ENCODE measurements at places on chromosomes 16 and 17. TPM values are rescaled to one million over a fixed set of nuclear protein-coding genes. Genes with fewer than 3 reads are reported as not detected.
A peak's percentile ranks its signal among the peaks of the same experiment; 100 is the strongest.

Gene CES5A
- not detected for total RNA-seq

DNA sequence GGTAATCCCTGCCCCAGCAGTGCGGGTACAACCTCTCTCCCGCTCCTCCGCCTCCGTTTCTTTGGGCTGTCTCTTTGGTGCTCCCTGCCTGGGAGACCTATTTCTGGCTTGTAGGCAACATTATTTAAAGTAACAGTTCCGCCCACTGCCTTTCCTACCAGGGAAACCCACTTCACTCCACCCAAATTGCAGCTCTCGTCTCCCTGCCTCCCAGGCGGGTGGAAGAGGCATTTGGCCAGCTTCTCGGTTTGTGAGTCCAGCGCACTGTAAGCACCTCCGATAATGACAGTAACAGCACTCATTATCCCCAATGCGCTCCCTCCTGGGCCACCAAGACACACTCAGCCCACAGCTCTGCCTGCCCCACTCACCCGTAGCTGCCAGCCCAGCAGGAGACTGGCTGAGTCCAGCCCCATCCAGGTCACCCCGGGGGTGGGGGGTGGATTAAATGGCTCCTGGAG is 165.1 kb upstream of the CDC42EP4 start:
- H3K4me1 ChIP-seq, result no peaks in the 10 kb centered on the region
- H3K27me3 ChIP-seq, result peaks cover 46% of the 10 kb centered on the region

DNA sequence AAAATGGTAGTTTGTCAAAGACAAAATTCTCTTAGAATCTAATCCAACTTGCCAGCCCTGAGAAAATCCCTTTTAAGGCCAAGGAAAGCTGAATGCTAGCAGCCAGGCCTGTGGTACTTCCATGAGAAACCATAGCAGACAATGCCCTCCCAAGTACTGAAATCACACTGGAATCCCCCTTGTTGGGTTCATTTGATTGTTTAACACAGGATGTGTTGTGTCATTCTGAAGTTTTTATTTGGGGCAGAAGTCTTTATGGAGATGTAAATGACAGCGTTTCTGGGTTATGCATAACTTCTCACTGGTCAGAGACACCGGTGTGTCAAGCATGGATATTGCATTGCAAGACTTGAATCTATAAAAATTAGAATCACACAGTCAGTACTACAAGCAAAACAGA is 6.0 kb upstream of the ARL2BP start:
- no peak overlapping the region for H3K4me3 ChIP-seq
- DNase-seq, result no peak
- peaks cover 61% of the 10 kb centered on the region for H3K36me3 ChIP-seq
- no peak overlapping the region for H3K27ac ChIP-seq
- no peaks in the 10 kb centered on the region for H3K27me3 ChIP-seq

DNA sequence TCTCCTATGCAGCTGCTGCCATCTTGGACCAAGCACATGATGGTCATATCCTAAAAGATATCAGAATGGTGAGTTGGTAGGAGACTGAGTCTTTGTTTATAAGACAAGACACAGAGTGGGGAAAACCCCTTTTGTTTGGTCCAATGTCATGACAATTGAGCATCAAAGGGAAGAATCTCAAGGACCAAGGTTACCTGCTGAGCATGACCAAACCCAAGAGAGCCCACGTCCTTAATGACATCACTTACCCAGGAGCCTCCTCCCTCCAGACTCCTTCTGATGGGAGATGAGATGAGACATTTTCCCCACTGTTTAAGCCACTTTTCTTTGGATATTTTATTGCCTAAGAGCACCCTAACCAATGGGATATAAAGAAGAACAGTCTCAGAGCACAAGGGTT is 478.1 kb downstream of the NPIPA7 start:
- no peaks in the 10 kb centered on the region for H3K4me1 ChIP-seq
- H3K27ac ChIP-seq, result no peak overlapping the region
- no peaks in the 10 kb centered on the region for H3K36me3 ChIP-seq
- DNase-seq, result no peak

- DNase-seq, result no peak
- H3K27me3 ChIP-seq, result no peaks in the 10 kb centered on the region
Measured at GRCh38 chr16:89678258-89678657, 8.2 kb upstream of the CDK10 start.

- H3K36me3 ChIP-seq, result peaks cover 18% of the 10 kb centered on the region
- peaks cover 10% of the 10 kb centered on the region for H3K27me3 ChIP-seq
- no peak overlapping the region for H3K4me3 ChIP-seq
- peaks cover 7% of the 10 kb centered on the region for H3K4me1 ChIP-seq
Measured at GRCh38 chr17:46947216-46947615, 24.3 kb downstream of the GOSR2 start.

- no peaks in the 10 kb centered on the region for H3K4me1 ChIP-seq
- no peaks in the 10 kb centered on the region for H3K27me3 ChIP-seq
- peaks cover 84% of the 10 kb centered on the region for H3K36me3 ChIP-seq
- no peak for DNase-seq
Measured at GRCh38 chr17:3818786-3819185, 17.8 kb upstream of the ITGAE start.

- H3K27ac ChIP-seq, result no peak overlapping the region
- DNase-seq, result peak; percentile 45
- no peaks in the 10 kb centered on the region for H3K27me3 ChIP-seq
- H3K4me1 ChIP-seq, result no peaks in the 10 kb centered on the region
- H3K4me3 ChIP-seq, result no peak overlapping the region
Measured at GRCh38 chr17:83055911-83056582, 23.4 kb upstream of the METRNL start.

GRCh38 chr16:85028685-85029407 is 1.3 kb downstream of the KIAA0513 start:
- H3K4me1 ChIP-seq, result peaks cover 18% of the 10 kb centered on the region
- H3K4me3 ChIP-seq, result peak overlapping the region; percentile 84
- H3K27ac ChIP-seq, result peak overlapping the region; percentile 10
- no peaks in the 10 kb centered on the region for H3K27me3 ChIP-seq
- peak; percentile 86 for DNase-seq
- H3K36me3 ChIP-seq, result peaks cover 10% of the 10 kb centered on the region

DNA sequence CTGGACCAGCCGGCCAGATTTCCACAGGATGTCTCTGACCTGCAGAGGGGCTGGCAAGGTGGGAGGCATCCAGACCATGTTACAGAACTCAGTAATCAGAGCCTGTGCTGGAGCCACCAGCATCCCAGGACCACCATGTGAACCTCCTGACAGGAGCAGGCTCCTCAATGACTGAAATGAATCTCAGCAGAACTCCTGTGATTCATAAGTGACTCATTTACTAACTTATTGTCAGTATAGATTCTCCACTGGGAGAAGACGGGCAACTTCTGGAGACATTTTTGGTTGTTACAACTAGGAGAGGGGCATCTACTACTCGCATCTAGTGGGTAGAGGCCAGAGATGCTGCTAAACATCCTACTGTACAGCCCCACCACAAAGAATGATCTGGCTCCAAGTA is 3.1 kb upstream of the WWOX start:
- no peak overlapping the region for H3K4me3 ChIP-seq
- DNase-seq, result peak; percentile 15
- peaks cover 10% of the 10 kb centered on the region for H3K36me3 ChIP-seq
- peaks cover 12% of the 10 kb centered on the region for H3K27me3 ChIP-seq

DNA sequence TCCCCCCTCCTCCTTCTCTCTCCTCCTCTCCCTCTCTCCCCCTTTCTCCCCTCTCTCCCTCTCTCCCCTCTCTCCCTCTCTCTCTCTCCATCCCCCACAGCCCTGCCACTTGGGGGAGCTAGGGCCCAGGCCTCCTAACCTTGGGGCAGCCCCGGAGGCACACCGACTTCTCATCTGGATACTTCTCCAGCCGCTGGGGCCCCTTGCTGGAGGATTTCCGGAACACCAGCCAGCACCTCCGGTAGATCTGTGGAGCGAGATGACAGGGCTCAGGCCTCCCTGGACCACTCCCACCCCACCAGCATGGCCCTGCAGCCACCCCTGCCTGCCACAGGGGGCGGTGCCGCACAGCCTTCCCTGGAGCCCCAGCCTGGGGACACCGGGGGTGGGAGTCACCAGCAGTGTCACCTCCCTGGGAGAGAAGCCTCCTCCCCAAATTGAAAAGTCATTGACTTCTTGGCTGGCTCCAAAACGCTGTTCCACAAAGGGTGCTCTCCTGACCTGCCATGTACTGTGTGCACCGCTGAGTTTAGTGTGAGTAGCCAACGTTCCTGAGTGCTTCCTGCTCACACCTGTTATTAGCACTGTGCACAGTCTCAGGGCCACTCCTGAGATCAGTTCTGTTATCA is 10.5 kb downstream of the DOK4 start:
- no peak overlapping the region for H3K4me3 ChIP-seq
- H3K36me3 ChIP-seq, result peaks cover 6% of the 10 kb centered on the region
- DNase-seq, result no peak
- no peaks in the 10 kb centered on the region for H3K4me1 ChIP-seq
- H3K27me3 ChIP-seq, result no peaks in the 10 kb centered on the region
- H3K27ac ChIP-seq, result no peak overlapping the region

DNA sequence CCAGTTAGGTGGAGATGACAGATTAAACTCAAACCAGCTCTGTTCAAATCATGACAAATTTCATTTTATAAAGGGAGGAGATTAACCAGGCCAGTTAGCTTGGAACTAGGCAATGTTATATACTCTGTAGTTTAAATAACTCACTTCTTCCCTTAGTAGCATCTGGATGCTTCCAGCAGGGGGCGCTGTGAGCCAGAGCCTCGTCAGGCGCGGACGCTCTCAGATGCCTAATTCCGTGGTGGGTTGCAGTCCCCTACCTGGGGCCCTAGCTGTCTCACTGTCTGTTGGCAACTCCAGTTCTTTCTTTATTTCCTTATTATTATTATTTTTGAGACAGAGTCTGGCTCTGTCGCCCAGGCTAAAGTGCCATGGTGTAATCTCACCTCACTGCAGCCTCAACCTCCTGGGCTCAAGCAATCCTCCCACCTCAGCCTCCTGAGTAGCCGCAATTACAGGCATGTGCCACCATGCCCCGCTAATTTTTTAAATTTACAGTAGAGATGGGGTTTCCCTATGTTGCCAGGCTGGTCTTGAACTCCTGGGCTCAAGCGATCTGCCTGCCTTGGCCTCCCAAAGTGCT is 17.3 kb upstream of the WFDC1 start:
- no peak overlapping the region for H3K4me3 ChIP-seq
- H3K27me3 ChIP-seq, result peaks cover 11% of the 10 kb centered on the region
- peak; percentile 63 for DNase-seq
- H3K27ac ChIP-seq, result no peak overlapping the region

DNA sequence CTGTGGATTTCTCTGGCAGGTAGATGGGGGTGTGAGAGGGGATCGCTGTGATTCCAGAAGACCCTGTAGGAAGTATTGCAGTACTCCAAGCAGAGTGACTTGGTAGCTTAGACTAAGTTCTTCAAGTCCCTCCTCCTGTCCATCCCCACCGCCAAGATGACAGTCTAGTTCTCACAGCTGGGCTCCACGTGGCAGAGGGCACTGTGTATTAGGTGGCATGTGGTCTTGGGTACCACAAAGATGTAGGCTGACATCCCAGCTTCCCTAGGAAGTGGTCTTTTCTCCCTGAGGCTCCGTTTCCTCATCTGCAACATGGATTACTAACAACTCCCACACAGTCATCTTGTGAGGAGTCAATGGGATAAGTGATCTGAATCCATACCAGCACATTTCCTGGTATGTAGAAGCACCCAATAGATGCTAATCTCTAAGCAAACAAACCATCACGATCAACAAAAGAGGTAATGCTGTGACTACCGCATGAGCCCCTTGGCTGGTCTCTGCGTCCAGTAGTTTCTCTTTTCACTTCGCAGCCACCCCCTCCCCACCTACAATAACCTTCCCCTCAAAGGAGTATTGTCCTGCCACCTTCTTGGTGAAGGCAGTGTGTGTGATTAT is 349.1 kb upstream of the EEF2KMT start:
- no peaks in the 10 kb centered on the region for H3K4me1 ChIP-seq
- no peaks in the 10 kb centered on the region for H3K27me3 ChIP-seq
- DNase-seq, result no peak
- no peaks in the 10 kb centered on the region for H3K36me3 ChIP-seq

- no peak overlapping the region for H3K4me3 ChIP-seq
- no peaks in the 10 kb centered on the region for H3K27me3 ChIP-seq
- H3K4me1 ChIP-seq, result peaks cover 23% of the 10 kb centered on the region
- H3K27ac ChIP-seq, result no peak overlapping the region
Measured at GRCh38 chr16:8880839-8881510, 1.2 kb upstream of the LITAFD start.

All from MCF 10A (cell line).